ENCODE measurements at places on chromosomes 5 and 9. TPM values are rescaled to one million over a fixed set of nuclear protein-coding genes. Genes with fewer than 3 reads are reported as not detected.

DNA sequence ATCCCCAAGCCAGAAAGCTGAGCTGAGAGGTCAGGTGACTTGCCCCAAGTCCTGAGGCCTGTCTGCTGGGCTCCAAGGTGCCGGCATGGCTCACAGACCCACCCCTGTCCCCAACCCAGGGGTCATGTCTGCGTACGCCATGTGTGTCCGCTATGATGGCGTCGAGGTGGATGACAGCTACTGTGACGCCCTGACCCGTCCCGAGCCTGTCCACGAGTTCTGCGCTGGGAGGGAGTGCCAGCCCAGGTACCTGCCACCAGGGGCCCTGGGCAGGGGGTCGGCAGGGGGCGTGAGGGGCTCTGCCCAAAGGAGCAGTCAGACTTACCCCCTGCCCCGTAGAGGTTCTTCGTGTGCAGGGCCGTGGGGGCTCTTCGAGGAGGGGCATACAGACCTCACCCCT lies 32.3 kb downstream of the ADAMTSL2 start:
- H3K4me1 ChIP-seq = no peaks in the 10 kb centered on the region
- no peak overlapping the region for H3K27ac ChIP-seq
- no peaks in the 10 kb centered on the region for H3K27me3 ChIP-seq
- H3K4me3 ChIP-seq = no peak overlapping the region

DNA sequence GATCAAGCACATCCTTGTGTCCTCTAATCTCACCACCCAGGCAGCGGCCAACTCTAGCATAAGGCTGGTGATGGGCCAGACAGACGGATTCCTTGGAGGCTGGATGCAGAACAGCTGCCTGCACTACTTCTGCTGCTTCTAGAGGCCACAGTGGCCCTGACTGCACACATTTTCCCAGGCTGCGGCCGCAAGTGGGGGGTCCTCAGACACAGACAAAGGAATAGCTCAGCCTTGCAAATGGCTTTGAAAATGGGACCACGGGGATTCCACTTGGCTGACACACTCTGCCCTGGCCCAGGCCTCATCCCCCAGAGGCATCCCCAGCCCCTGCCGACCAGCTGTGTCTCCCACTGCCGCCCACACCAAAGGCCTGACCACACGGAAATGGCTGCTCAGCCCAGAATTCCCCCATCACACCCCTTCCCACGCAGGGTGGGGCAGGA lies 540.8 kb downstream of the BNC2 start:
- DNase-seq = no peak
- no peaks in the 10 kb centered on the region for H3K36me3 ChIP-seq
- H3K27ac ChIP-seq = no peak overlapping the region

DNA sequence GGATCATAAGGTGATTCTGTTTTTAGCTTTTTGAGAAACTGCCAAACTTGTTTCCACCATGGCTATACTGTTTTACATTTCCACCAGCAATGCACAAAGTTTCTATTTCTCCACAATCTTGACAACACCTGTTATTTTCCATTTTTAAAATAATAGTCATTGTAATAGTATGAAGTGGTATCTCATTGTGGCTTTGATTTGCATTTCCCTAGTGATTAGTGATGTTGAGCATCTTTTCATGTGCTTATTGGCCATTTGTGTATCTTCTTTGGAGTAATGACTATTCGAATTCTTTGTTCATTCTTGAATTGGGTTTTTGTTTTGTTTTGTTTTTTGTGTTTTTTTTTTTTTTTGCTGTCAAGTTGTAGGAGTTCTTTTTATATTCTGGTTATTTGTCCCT lies 4.9 kb downstream of the GARNL3 start:
- H3K36me3 ChIP-seq = no peaks in the 10 kb centered on the region
- H3K27ac ChIP-seq = no peak overlapping the region
- H3K4me1 ChIP-seq = no peaks in the 10 kb centered on the region
- no peak overlapping the region for H3K4me3 ChIP-seq
- DNase-seq = no peak

DNA sequence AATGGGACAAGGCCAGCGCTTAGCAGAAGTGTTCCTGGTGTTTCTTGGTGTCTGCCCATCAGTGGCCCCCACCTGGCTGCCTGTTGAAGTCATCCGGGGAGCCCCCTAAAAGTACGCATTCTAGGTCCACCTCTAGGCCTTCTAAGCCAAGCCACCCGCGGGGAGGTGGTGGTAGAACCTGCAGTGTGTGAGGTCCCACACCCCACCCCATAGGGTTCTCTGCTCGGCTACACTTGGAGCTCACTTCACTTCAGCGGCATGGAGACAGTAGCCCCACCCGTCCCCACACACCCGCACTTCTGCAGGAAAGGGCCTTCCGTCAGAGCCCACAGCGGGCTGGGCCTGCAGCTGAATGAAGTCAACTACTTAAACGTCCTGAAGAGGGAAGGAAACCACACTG lies 29.6 kb upstream of the FCN2 start:
- H3K27me3 ChIP-seq = no peaks in the 10 kb centered on the region
- H3K36me3 ChIP-seq = no peaks in the 10 kb centered on the region
- no peak overlapping the region for H3K27ac ChIP-seq

- no peaks in the 10 kb centered on the region for H3K27me3 ChIP-seq
- peaks cover 6% of the 10 kb centered on the region for H3K4me1 ChIP-seq
- H3K27ac ChIP-seq = no peak overlapping the region
- peaks cover 3% of the 10 kb centered on the region for H3K36me3 ChIP-seq
Observed at GRCh38 chr5:173925449-173926071, 37.4 kb downstream of the CPEB4 start.

- DNase-seq = no peak
- H3K27me3 ChIP-seq = peaks cover 4% of the 10 kb centered on the region
- no peak overlapping the region for H3K27ac ChIP-seq
- no peaks in the 10 kb centered on the region for H3K4me1 ChIP-seq
- peaks cover 9% of the 10 kb centered on the region for H3K36me3 ChIP-seq
Observed at GRCh38 chr5:172972552-172972951, 11.0 kb upstream of the ATP6V0E1 start.

DNA sequence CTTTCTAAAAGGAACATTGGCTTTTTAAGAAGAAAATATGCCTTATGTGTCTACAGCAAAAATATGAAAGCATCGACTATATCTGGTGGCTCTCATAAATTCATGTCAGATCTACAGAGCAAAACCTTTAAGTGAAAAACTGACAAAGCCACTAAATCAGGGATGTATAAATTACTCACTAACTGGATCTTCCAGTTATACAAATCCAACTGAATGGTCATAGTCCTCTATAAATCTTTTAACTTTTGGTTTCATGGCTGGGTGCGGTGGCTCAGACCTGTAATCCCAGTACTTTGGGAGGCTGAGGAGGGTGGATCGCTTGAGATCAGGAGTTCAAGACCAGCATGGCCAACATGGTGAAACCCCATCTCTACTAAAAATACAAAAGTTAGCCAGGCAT lies 29.2 kb upstream of the GZMA start:
- H3K27me3 ChIP-seq = no peaks in the 10 kb centered on the region
- DNase-seq = no peak
- H3K36me3 ChIP-seq = peaks cover 46% of the 10 kb centered on the region
- peak overlapping the region; percentile 87 for H3K27ac ChIP-seq
- H3K4me3 ChIP-seq = peak overlapping the region; percentile 60

DNA sequence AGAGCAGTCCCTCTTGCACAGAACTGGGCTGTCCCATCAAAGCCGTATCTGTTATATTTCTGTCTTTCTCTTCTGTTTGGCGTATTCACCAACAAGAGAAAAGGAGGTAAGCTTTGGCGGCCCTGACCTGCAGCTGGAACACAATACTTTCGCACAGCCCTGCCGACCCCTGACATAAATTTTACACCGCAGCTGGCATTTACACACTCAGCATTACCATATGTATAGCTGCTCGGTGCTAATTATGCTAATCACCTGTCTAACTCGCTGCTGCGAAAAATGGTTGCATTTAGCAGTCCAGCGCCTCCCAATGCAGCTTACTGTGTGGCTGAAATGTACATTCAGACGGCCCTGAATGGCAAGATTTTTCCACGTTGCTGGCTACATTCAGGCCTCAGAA lies 20.8 kb downstream of the PTCH1 start:
- DNase-seq = no peak
- peaks cover 35% of the 10 kb centered on the region for H3K27me3 ChIP-seq
- H3K36me3 ChIP-seq = no peaks in the 10 kb centered on the region
- no peak overlapping the region for H3K27ac ChIP-seq

- no peak overlapping the region for H3K4me3 ChIP-seq
- peaks cover 2% of the 10 kb centered on the region for H3K27me3 ChIP-seq
- DNase-seq = no peak
- H3K4me1 ChIP-seq = peaks cover 8% of the 10 kb centered on the region
Observed at GRCh38 chr5:138905541-138905940, 30.4 kb upstream of the LRRTM2 start.

- no peaks in the 10 kb centered on the region for H3K27me3 ChIP-seq
- no peak overlapping the region for H3K4me3 ChIP-seq
- peaks cover 56% of the 10 kb centered on the region for H3K36me3 ChIP-seq
Observed at GRCh38 chr9:72353455-72354116, 11.4 kb downstream of the ZFAND5 start.

- no peaks in the 10 kb centered on the region for H3K4me1 ChIP-seq
- H3K27ac ChIP-seq = no peak overlapping the region
- H3K36me3 ChIP-seq = no peaks in the 10 kb centered on the region
Observed at GRCh38 chr5:106368021-106368420, 1302.7 kb downstream of the EFNA5 start.

- DNase-seq = no peak
- no peaks in the 10 kb centered on the region for H3K36me3 ChIP-seq
- H3K4me1 ChIP-seq = no peaks in the 10 kb centered on the region
- H3K27me3 ChIP-seq = peaks cover 9% of the 10 kb centered on the region
Observed at GRCh38 chr9:124800306-124801259, 23.6 kb downstream of the OLFML2A start.

DNA sequence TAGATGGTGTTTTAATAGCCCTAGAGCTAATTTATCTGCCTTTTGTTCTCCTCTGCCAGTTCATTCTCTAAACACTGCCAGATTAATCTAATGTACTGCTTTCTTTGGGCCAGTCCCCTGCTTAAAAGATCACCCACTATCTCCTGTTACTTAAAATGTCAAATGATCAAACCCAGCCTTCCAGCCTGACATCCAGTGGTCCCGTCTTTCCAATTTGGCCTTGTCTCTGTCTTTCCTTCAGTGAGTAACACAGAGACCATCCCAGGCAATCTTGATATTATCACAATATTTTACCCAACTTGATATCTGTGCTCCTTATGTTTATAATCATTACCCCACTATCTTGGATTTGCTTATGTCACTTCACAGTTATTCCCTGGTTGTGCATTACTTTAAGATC lies 12.0 kb downstream of the PRR16 start:
- H3K4me1 ChIP-seq = no peaks in the 10 kb centered on the region
- no peaks in the 10 kb centered on the region for H3K36me3 ChIP-seq
- H3K27ac ChIP-seq = no peak overlapping the region
- no peak overlapping the region for H3K4me3 ChIP-seq
- peaks cover 2% of the 10 kb centered on the region for H3K27me3 ChIP-seq

The GBGT1 gene
- total RNA-seq = 4.1 TPM

The GDNF gene
- not detected for total RNA-seq

The PIP5KL1 gene
- 2.6 TPM for total RNA-seq

The PPIC gene
- not detected for total RNA-seq

The PTGDS gene
- 1.4 TPM for total RNA-seq

The LYRM7 gene
- 16.3 TPM for total RNA-seq

The ANKRD20A1 gene
- 2.0 TPM for total RNA-seq

The SRD5A1 gene
- 15.9 TPM for total RNA-seq

Measured in activated CD8-positive, alpha-beta T cell treated with anti-CD3 and anti-CD28 coated beads, Interleukin-2, amount 10 ng/mL, durations not matched to agents 7 days and 5 days (primary cell).